ENCODE measurements at places on chromosomes 3 and 15. TPM values are rescaled to one million over a fixed set of nuclear protein-coding genes. Genes with fewer than 3 reads are reported as not detected.

- DNase-seq, result no peak
Observed at GRCh38 chr3:124469555-124469954, 260.7 kb upstream of the UMPS start.

GRCh38 chr3:184409331-184409926 is 29.6 kb downstream of the CHRD start:
- DNase-seq, result no peak

GRCh38 chr15:42826251-42826890 is 89.4 kb upstream of the CDAN1 start:
- no peak for DNase-seq

Gene TMEM202
- total RNA-seq, result not detected

Gene FAM81A
- 2.4 TPM for total RNA-seq

Gene RBP2
- total RNA-seq, result 1.1 TPM

All from lung (tissue), 17 donors.